Activated CD8-positive, alpha-beta memory T cell treated with anti-CD3 and anti-CD28 coated beads for 24 hours (primary cell): ENCODE measurements at places on chromosomes 4 and X.

DNA sequence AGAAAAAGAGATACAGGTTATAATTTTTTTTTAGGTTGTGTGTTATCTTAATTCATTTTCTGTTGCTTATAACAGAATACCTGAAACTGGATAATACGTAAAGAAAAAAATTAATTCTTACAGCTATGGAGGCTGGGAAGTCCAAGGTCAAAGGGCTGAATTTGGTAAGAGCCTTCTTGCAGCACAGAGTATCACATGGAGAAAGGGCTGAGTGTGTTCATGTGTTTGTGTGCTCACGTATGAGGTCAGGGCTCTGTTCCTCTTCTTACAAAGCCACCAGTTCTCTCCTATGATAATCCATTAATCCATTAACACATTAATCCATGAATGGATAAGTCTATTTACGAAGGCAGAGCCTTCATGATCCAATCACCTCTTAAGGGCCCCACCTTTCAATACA, 8.6 kb upstream of the RAB28 start:
- no peak for DNase-seq

DNA sequence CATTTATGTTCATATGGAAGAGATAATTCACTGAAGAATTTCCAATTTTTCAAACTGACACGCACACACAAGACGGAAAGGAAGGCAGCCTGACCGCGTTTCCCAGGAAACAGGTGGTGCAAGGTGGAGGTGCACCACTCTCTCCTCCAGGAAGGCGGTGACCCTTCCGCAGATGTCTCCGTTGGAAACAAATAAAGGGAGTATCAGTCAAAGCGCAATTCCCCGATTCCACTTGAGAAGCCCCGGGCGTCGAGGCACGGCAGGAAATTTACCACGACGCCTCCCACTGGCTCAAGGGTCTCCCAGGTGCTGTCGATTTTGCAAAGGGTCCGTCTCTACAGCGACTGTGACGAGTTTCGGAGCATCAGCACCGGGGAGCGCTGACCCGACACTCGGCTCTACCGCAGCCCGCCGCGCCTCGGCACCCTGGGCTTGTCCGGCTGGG, 770 bp upstream of the TIGD2 start:
- no peak for DNase-seq

GRCh38 chrX:119784747-119785446, 6.5 kb downstream of the RPL39 start:
- DNase-seq = peak; percentile 70

DNA sequence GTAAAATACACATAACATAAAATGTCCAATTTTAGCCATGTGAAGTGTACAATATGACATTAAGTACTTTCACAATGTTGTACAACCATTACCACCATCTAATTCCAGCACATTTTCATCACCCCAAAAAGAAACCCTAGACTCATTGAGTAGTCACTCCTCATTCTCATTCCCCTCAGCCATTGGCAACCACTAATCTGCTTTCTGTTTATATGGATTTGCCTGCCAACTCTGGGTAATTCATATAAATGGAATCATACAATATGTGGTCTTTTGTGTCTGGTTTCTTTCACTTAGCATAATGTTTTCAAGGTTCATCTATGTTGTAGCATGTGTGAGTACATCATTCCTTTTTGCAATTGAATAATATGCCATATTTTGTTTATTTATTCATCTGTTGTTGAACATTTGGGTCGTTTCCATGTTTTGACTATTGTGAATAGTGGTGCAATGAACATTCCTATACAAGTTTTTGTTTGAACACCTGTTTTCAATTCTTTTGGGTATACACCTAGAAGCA, 43.0 kb downstream of the EIF2S3 start:
- no peak for DNase-seq

GRCh38 chrX:19704132-19704531, 183.3 kb downstream of the SH3KBP1 start:
- no peak for DNase-seq

- DNase-seq = no peak
These were observed 355.4 kb upstream of the CPEB2 start for GRCh38 chr4:14646831-14647230.

- no peak for DNase-seq
These were observed 116.6 kb upstream of the TENM3 start for GRCh38 chr4:182126603-182127002.

GRCh38 chrX:149467461-149467860, 37.6 kb downstream of the IDS start:
- no peak for DNase-seq

DNA sequence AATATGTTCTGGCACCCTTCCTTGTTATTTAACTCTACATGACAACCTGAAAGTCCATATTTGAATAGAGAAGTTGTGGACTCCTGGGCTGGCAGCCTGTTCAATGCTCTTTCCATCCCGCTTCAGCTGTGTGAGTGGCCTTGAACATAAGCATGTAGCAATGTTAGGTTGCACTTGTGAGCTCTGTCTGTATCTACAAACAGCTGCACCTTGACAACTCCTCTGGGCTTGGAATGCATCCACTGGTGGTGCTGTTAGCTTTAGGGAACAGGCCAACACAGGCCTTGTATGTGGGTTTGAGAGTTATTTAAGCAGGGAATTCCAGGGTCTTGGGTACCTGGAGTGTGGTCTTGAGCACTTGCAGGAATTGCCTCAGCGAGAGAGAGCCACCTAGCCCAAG, 141.2 kb downstream of the DTHD1 start:
- DNase-seq = no peak

DNA sequence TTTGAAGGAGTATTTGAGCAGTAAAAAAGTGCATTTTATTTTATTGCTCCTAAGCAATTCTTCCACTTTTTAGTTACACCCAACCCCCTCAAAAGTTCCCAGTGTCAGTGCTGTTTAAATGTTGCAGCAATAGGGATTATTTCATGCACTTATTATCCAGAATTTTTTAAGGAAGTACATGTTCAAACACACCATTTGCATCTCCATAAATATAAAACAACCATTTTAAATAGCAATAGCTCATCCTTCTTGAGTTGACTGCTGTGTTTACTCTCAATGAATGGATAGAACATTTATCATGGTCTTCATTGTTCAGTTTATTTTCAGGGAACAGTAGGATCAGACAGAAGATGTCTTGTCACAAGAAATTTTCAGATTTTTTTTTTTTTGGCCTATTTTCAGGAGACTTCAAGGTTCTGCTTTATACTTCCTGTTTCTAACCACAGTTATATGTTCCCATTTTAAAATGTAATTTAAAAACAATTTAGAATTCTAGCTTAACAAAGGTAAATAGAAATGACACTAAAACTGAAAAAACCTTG, 171.9 kb downstream of the TMA16 start:
- DNase-seq = no peak

- DNase-seq = no peak
These were observed 834 bp downstream of the NHS start for GRCh38 chrX:17375637-17376430.

- DNase-seq = no peak
These were observed 154.7 kb downstream of the GATB start for GRCh38 chr4:151606061-151606460.

DNA sequence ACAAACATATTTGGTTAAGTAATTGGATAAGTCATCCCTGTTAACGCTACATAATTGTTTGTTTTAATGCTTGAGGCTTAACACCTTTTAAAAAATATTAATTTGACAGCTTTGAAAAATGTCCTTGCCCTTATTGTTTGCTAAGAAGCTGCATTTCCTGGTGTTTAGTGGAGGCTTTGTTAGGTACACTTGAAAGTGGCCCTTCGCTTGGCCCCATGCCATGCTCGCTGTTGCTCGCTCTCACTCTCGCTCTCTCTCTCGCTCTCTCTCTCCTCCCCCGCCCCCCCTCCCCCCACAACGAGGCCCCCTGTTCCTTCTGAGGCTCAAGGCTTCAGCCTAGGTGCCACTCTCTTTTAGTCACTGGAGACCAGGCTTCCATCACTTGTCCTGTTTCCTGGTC, 139.6 kb downstream of the DCLK2 start:
- DNase-seq = no peak

DNA sequence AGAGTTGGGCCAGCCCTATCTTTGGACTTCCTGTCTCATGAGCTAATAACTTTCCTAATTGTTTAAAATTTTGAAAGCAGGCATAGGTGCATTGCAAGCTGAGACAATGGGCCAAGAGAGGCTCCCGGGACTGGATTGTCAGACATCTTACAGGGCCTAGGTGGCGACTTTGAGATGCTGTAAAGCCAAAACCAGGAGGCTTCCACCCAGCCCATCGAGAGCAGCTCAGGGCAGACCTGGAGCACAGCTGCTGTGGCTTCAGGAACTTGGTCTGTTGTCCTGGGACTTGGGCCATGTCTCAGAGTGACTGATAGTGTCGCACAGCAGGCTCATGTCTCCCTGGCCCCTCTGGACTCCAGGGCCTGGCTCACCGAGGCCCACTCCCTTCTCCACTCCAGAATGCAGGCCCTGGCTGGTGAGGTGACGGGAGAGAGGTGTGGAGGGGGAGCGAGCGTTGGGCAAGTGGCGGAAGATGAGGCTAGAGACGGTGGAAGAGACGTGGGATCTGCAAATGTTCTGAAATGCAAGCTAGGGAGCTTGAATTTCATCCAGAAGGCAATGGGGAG, 24.1 kb upstream of the MTM1 start:
- no peak for DNase-seq

- DNase-seq = no peak
These were observed 34.1 kb upstream of the AFF2 start for GRCh38 chrX:148466292-148466691.

- no peak for DNase-seq
These were observed 775.9 kb upstream of the FTHL17 start for GRCh38 chrX:31847773-31848172.

- DNase-seq = no peak
These were observed 404.9 kb downstream of the ZNF674 start for GRCh38 chrX:46140272-46140671.

GRCh38 chr4:159410076-159410777, 307.3 kb downstream of the RAPGEF2 start:
- DNase-seq = no peak

DNA sequence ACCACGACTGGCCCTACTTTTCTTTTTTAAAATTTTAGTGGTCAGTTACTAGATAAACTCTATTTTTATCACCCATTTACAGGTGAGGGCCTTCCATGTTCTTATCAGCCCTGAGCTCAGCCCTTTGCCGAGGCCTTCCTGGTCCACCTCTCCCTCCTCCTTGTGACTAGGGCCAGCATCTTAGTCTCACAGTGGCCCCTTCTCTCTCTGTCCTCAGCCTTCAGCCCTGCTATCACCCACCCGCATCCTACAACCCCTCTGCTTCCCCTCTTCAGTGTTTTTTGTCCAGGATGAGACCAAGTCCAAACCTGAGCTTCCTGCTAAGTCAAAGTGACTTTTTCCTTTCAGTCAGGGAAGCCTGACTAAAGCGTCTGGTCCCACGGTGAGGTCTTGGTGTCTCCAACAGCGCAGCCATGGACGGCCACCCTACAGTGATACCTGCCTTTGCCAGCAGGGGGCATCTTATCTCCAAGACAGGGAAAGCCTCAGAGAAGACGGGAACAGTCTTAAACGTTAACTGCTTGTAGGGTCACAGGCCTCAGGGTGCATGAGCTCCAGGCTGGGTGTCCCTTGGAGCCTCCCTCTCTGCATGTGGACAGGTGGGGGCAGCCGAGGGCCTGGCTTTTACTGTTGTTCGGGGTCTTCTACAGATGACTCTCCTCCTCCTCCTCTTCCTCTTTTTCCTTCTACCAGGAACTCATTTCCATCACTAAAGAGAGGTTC, 11.7 kb upstream of the GAGE10 start:
- DNase-seq = peak; percentile 90

DNA sequence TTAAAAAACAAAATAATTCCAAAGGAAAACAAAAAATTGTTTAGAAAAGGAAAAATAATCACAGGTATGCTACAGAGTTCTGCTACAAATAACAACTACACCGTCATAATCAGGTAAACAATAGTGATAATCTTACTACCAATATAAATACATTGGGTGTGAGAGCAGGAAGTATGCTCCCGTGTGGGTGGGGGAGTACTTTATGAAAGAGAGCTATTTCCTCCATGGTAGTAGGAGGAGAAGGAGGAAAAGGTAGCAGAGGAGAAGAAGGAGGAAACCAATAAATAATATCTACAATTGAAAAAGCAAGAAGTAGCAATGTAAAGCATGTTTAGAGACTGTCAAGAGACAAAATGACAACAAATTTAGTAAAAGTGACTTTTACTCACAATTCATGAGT, 35.1 kb downstream of the TEC start:
- DNase-seq = no peak

GRCh38 chr4:55475394-55476243, 71.1 kb downstream of the CLOCK start:
- no peak for DNase-seq

DNA sequence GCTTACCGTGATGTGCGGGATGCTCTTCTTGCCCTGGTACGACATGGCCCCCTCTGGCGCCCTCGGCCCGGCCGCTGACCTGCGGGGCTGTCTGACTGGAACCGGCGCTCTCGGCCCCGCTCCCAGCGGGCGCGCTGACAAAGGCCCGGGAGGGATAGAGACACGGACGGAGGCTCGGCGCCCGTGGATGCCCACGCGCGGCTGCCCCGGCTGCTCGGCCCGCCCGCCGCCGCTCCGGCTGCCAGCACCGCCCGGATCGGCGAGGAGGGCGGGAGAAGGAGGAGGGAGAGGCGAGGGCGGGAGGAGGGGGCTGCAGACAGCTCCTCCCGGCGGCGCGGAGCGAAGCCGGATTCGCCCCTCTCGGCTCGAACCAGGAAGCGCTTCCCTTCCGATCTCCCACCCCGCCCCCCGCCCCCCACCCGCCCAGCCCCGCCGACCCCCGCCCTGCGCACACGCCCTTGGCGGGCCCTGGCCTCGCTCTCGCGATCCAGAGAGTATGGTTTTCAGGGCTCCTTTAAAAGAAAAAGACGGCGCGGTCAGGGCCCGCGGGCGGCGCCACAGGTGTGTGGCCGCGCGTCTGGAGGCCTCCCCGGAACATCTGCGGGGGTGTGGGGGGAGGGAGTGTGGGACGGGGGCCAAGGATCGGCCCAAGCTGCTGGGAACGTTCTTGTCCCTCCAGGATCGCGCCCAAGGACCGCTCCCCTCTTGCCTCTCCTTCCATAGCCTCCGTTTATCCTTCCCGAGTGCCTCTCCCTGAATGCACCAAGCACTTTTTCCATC, 4.5 kb downstream of the CRMP1 start:
- DNase-seq = no peak

DNA sequence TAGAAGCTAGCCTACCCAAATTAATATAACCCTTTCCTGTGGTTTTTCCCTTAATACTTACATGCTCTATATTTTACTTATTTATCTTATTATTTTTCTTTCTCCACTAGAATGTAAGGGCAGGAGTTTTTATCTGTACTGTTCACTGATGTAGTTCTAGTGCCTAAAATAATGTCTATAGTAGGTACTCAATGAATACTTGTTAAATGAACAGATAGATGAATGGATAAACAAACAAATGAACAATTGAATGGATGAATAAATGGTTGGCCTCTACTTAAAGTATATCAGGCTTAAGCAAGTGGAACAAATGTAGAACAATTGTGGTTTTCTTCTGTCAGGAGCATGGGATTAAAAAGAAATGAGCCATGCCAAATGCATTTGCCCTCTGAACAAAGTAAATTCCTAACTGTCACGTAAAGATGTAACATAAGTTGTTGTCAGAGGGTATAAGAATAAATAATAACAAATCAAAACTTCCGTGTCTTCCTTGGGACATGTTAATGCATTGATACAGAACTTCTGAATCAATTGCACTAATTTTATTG, 54.1 kb downstream of the SYTL5 start:
- DNase-seq = no peak
